ENCODE measurements at places on chromosomes 2 and 18. TPM values are rescaled to one million over a fixed set of nuclear protein-coding genes. Genes with fewer than 3 reads are reported as not detected.

Gene IL36G
- not detected for total RNA-seq

Gene EN1
- total RNA-seq, result not detected

Gene IGFBP5
- total RNA-seq, result 15.9 TPM

Gene TRIM43
- total RNA-seq, result not detected

Gene RBM43
- 2.6 TPM for total RNA-seq
